Cardiac muscle cell (in vitro differentiated cells and primary cell): ENCODE measurements at places on chromosomes 2 and 18.
A peak's percentile ranks its signal among the peaks of the same experiment; 100 is the strongest.

- DNase-seq, result no peak
These were observed 73.6 kb downstream of the LPIN2 start for GRCh38 chr18:2939317-2939716.

DNA sequence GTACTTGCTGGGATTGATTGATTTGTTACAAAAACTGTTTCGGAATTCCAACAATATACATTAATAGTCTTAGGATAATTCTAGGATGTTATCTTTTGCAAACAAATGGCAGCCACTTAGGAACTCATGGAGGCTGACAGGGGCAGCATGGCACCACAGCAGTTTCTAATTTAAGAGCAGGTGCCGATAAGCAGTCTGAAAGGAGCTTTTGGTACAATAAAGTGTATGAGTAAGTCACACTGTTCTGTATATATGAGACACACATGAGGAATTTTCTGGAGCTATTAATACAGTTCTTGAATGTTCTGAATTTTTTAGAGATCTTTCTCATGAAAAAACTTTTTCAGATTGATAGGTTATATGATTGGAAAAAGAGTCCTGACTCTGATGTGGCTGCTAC lies 52.2 kb downstream of the EIF5B start:
- no peak for DNase-seq

DNA sequence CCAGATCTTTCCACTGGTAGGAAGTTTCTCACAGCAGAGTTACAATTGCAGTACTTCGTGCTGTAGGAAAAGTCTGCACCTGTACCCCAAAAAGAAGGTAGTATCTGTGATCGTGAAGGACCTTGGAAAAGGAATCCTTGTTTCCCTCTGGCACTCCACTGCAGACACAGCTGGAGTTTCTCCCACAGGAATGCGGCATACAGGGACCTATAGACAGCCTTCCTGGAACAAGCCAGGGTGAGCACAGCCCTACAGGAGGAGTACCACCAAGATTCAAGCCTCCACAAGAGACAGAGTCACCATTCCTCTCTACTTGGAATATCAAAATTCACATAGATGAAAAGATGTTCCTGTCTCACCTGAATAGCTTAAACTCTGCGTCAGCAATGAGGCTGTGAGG lies 372.4 kb downstream of the CMPK2 start:
- DNase-seq, result no peak

DNA sequence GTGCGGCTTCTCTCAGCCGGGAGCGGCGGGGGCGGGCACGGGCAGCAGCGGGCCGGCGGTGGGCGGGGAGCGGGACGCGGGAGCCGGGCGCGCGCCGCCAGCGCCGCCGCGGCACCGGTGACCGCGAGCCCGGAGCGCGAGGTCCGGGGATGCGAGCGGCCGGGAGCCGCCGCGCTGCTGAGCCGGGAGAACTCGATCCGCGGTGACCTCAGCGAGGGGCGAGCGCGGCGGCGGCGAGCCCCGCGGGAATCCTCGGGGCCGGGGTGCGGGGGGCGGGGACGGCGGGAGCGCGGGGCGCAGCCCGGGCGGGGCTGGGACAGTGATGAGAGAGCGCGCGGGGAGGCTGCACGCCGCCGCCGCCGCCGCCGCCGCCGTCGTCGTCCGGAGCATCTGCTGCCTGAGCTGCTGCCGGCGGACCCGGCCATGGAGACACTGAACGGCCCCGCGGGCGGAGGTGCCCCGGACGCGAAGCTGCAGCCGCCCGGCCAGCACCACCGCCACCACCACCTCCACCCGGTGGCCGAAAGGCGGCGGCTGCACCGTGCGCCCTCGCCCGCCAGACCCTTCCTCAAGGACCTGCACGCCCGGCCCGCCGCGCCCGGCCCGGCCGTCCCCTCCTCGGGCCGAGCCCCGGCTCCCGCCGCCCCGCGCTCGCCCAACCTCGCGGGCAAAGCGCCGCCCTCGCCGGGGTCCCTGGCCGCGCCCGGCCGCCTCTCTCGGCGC lies at the start of gene MTCL1:
Gene MTCL1 (plus strand): TSS at position 319 of the 723 bp plus-strand sequence. CDS start 105 bp downstream, at position 424.
- DNase-seq, result peak; percentile 69

GRCh38 chr18:77069482-77069881 lies 63.1 kb downstream of the MBP start:
- DNase-seq, result no peak

GRCh38 chr2:206164261-206164862 lies 4.7 kb downstream of the EEF1B2 start:
- peak; percentile 56 for DNase-seq

DNA sequence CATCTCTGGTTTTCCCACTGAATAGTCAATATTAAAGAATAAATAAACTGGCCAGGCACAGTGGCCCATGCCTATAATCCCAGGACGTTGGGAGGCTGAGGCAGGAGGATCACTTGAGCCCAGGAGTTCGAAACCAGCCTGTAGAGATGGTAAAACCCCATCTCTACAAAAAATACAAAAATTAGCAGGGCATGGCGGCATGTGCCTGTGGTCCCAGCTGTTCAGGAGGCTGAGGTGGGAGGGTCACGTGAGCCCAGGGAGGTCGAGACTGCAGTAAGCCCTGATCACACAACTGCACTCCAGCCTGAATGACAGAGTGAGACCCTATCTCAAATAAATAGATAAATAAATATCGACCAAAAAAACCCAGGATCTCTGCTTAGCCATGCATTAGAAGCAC lies 50.2 kb upstream of the BIN1 start:
- DNase-seq, result no peak
